NCI-H187 treated with DMSO at 0.1 percent for 48 hours (cell line): ENCODE measurements at places on chromosomes 12 and 14.

- DNase-seq, result no peak
Observed at GRCh38 chr14:77989441-77989991, 180.7 kb upstream of the NRXN3 start.

- DNase-seq, result no peak
Observed at GRCh38 chr12:24955389-24955788, 6.5 kb upstream of the BCAT1 start.

- DNase-seq, result no peak
Observed at GRCh38 chr14:65242732-65243134, 140.4 kb upstream of the MAX start.

- no peak for DNase-seq
Observed at GRCh38 chr12:18965203-18965602, 164.3 kb upstream of the PLEKHA5 start.

DNA sequence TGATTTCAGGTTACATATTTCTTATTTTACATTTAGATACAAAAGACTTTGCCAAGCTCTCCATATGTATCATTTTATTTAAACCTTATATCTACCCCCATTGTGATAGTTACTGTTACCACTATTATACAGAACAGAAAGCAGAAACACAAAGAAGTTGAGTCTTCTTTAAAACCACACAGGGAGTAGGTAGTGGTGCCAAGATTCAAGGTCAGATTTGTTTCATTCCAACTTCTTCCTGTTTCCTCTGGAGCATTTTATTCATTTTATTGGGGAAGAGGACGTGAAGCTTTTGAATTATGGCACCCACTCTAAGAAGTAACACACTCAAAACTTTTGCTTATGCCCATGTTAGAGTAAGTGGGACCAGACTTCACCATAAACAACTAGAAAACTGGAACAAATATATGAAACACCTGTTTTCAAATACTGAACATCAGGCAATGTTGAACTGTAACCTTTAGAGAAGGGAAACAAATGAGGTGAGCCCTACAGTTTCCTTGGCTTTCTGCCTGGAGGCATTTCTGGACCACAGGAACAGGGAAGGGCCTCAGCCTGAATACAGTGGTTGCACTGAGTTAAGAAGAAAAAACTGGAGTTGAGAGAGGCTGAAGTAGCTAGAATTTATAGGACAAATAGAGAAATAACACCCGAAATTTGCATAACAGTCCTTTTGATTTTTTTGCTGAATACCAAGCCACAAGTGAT, 160.4 kb upstream of the SSTR1 start:
- no peak for DNase-seq

GRCh38 chr12:117481470-117481869, 120.0 kb upstream of the NOS1 start:
- no peak for DNase-seq

GRCh38 chr12:27844366-27845090, 64.5 kb upstream of the MANSC4 start:
- no peak for DNase-seq

DNA sequence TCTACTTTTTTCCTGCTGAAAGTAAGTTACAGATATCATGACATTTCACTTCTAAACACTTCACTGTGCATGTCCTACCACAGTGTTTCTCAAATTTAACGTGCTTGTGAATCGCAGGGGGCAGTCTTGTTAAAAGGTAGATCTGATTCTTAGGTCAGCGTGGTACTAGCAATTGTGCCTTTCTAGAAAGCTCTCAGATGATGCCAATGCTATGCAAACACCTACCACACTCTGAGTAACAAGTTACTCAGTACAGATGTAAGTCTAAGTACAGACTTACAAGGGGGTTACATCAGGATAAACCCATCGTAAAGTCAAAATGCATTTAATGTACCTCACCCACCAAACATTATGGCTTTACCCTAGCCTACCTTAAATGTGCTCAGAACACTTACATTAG, 22.4 kb downstream of the TM7SF3 start:
- DNase-seq, result no peak

DNA sequence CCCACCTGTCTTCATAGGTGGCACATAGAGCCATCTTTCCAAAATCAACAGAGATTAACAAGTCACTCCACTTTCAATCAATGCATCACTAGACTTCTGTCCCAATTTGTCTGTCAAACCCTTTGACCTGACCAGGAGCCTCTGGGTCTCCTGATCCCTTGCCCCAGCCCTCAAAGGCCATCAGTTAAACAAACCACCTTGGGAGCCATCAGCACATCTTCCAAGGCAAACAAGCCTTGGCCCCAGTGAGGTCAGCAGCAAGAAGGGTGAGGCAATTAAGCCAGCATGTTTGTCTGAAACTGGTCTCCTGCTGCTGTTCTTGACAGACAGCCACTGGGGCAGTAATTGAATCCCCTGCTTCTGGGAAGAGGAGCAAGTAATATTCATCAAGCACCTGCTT, 742.8 kb upstream of the TBX3 start:
- no peak for DNase-seq

DNA sequence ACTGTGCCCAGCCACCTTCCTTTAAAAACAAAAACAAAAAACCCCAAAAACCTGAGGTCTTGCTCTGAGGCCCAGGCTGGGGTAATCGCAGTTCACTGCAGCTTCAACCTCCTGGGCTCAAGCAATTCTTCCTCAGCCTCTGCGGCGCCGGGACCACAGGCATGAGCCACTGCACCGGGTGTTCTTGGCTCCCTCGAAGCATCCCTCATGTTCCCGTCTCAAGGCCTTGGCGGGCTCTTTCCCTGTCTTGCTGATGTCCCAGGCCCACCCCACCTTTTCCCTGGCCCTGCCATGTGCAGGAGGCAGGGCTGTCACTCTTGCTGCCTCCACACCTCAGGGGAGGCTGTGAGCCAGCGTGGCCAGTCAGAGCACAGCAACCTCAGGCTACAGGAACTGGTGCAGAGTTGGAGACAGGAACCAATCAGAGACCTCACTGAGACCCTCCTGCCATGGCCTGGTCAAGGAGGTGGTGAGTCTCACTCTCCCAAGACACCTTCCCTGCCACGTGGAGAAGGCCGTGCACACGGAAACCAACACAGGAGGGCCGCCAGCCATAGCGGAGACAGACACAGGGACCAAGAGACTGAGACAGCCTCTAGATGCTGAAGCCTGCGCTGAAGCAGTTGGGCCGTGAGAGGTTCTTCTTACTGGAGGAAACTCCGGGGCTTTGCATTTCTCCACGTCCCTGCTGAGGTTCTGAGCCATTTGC, 6.0 kb upstream of the AMN start:
- no peak for DNase-seq

GRCh38 chr12:75877763-75878621, 153.6 kb downstream of the PHLDA1 start:
- DNase-seq, result no peak

GRCh38 chr12:47808574-47809365, 10.9 kb downstream of the HDAC7 start:
- DNase-seq, result no peak

DNA sequence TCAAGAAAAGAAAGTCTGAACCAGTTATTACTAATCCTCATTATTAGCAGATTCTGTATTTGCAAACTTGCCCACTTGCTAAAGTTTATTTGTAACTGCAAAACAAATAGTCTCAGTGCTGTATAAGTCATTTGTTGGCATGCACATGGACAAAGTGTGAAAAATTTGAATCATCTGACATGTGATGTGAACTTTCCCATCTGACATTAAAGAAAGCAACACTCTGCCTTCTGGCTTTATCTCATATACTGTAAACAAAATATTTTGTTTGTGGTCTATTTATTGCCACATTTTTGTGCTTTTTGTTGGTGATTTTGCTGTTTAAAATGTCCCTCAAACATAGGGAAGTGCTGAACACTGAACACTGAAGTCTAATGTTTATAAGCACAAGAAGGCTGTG, 513.8 kb downstream of the RPL10L start:
- DNase-seq, result no peak

GRCh38 chr12:20220339-20220738, 148.0 kb upstream of the PDE3A start:
- DNase-seq, result no peak

GRCh38 chr12:3536096-3536875, 45.3 kb downstream of the PRMT8 start:
- DNase-seq, result no peak

- DNase-seq, result no peak
Observed at GRCh38 chr12:119797090-119797489, 80.0 kb downstream of the CIT start.

GRCh38 chr14:99853206-99853605, 60.0 kb downstream of the EML1 start:
- DNase-seq, result no peak

- DNase-seq, result no peak
Observed at GRCh38 chr12:129675947-129676346, 227.9 kb downstream of the TMEM132D start.

GRCh38 chr14:53355581-53356112, 202.5 kb upstream of the DDHD1 start:
- DNase-seq, result peak; percentile 64

DNA sequence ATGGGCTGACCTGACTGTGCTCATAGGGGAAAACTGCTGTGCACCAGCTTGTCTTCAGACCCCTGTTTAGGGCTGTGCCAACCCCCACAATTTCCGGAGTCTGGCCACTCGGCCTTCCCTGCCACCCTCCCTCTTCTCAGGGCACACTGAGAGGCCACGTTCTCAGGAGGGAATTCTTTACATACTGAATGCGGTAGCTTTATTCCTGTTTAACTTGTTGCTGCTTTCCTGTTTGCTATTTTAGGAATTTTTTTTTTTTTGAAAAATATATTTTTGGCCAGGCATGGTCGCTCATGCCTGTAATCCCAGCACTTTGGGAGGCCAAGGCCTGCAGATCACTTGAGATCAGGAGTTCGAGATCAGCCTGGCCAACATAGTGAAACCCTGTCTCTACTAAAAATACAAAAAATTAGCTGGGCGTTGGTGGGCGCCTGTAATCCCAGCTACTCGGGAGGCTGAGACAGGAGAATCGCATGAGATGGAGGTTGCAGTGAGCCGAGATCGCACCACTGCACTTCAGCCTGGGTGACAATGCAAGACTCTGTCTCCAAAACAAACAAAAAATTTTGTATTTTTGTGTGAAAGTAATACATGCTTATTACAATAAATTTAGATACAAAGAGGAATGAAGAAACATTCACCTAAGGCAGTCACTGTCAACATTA, 39.5 kb downstream of the TPCN1 start:
- DNase-seq, result no peak

GRCh38 chr14:104316121-104316722, 177.8 kb downstream of the KIF26A start:
- DNase-seq, result no peak

DNA sequence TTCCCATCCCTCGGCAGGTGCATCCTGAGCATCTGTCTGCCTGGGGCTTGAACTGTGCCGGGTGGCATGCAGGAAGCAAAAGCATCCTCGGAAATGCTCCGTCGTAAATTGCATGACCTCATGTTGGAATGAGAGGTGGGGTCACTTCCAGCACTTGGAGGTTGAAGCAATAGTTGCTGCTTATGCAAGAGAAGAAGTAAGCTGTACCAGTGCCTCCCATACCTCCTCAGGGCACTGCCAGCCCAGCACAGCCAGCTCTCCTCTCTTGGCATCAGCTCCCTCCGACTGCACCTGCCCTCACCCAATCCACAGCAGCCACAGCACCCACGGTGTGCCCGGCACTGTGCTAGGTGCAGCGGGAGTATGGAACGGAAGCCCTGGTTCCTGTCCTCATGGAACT, 11.5 kb downstream of the TEAD4 start:
- no peak for DNase-seq

GRCh38 chr12:75923964-75924666, 107.5 kb downstream of the PHLDA1 start:
- no peak for DNase-seq

DNA sequence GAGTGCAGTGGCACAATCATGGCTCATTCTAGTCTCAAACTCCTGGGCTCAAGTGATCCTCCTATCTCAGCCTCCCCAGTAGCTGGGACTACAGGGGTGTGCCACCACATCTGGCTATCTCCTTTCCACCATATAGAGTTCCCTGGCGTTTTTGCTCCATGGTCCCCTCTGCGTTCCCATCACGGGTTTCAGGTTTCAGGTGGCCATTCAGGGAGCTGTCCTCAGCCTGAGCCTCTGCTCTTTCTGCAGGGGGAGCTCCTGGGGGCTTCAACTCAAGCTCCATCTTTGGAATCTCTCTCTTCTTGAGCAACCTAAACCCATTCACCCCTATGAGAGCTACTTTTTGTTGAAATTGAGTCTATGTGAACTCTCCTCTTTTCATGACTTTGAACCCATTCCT, 11.6 kb downstream of the SMIM41 start:
- DNase-seq, result no peak

GRCh38 chr14:105919458-105920150, 393.2 kb downstream of the TMEM121 start:
- no peak for DNase-seq

DNA sequence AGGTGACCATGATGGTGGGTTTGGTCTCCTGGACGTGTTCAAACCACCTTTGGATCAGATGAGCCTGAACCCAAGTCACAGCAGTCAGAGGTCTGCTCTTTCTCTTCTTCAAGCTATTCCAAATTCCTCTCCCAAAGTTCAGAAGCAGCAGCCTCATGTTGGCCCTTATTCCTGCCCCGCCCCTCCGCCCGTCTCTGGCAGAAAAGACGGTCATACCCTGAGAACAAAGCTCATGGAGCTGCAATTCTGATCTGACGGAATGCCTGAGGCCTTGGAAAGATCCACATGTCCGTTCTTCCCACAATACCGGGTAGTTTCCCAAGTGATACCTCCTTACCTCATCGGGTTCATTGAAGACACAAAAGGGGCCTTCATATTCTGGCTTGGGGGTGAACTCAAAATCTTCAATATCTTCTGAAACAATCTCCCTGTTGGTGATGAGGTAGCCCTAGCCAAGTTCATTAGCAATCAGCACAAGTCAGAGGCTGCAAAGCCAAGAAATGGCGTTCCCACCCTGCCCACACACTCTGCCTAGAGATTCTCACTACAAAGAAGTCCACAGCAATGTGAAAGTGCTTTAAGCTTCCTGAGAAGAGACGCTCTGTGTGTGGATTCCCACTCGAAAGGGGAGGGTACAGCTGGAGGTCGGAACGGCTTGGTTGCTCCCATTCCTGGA, 11.2 kb downstream of the POLE start:
- no peak for DNase-seq

DNA sequence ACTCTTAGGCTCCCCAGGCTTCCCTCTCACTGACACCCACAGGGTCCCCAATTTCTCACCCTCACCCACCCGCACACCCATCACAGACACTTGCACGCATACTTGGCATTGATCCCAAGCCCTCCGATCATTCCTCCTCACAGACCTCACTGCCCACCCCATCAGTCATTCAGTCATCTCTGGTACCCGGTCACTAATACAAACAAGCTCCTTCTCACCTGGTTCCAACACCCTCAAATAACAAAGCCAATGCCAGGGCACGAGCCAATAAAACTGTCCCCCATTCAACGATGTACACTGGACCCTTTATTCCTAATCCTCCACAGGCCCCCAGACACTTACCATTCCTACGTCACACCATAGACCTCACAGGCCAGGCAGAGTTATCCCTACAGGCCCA, 2.3 kb downstream of the ZNF605 start:
- DNase-seq, result no peak

- DNase-seq, result no peak
Observed at GRCh38 chr12:25189656-25190055, 5.3 kb downstream of the DNAI7 start.
